ENCODE measurements at places on chromosomes 2 and 18.

DNA sequence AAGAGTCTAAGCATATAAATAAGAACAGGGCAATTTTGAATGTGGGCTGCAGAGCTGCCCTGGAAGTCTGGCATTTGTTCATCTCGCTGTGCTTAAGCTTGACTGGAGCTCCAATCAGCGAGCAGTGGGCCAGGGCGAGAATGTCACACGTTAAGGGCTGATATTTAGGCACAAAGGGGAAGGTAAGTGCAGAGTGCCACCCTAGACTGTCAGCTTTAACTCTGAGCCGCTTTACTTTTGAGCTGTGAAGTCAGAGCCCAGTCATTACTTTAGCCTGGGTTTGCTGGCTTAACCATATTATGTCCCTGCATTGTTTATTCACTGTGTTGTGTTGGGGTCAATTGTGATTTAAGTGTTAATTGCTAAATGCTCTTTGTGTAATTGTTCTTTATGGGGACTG, 236.1 kb upstream of the SIX3 start:
- DNase-seq: no peak

- DNase-seq: no peak
Observed at GRCh38 chr2:39252888-39253518, 9.2 kb upstream of the CDKL4 start.

GRCh38 chr2:113227698-113228097, 51.0 kb downstream of the PAX8 start:
- DNase-seq: no peak

DNA sequence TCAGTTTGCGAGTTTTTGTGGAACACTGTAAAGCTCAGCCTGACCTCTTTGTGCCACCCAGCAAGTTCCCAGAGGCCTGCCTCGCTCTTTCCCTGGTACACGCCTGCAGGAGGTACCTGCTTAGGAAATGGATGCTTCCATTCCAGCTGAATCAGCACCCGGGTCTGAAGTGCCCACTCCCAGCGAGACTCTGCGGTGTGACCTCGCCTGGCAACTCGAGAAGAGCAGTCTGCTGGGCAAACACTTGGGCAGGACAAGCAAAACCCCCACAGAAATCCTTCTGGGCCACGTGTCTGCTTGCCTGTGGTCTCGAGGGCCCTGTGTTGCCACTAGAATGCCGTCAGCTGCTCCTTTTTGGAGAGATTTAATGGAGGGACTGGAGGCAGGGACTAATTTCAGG, 127.6 kb downstream of the MAPK4 start:
- DNase-seq: no peak

GRCh38 chr18:2894131-2894840, 47.5 kb downstream of the EMILIN2 start:
- no peak for DNase-seq

- no peak for DNase-seq
Observed at GRCh38 chr2:40287773-40288172, 164.1 kb downstream of the SLC8A1 start.

DNA sequence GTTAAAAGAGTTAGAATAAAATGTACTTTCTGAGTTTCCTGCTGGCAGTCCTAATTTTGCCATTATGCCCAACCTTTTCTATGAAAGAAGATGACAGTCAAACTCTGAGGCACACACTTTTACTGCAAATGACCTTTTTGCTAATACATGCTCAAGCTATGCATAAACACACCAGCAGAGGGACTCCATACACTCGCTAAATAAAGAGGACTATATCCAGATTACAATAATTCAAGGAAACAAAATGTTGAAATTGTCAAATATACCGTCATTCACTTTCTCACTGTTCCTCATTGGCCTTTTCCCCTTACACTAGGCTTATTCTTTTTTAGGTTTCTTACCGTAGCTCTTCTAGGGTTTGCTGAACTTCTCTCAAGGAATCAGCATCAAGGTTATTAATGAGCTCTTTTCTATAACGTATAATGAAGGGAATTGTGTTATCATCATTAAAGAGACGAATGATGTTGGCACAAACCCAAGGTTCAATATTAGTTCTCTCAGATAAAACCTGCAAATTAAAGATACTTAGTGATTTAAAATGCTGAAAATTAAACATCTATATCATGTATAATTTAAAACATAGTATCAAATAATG, 25.7 kb downstream of the SRBD1 start:
- peak; percentile 76 for DNase-seq

DNA sequence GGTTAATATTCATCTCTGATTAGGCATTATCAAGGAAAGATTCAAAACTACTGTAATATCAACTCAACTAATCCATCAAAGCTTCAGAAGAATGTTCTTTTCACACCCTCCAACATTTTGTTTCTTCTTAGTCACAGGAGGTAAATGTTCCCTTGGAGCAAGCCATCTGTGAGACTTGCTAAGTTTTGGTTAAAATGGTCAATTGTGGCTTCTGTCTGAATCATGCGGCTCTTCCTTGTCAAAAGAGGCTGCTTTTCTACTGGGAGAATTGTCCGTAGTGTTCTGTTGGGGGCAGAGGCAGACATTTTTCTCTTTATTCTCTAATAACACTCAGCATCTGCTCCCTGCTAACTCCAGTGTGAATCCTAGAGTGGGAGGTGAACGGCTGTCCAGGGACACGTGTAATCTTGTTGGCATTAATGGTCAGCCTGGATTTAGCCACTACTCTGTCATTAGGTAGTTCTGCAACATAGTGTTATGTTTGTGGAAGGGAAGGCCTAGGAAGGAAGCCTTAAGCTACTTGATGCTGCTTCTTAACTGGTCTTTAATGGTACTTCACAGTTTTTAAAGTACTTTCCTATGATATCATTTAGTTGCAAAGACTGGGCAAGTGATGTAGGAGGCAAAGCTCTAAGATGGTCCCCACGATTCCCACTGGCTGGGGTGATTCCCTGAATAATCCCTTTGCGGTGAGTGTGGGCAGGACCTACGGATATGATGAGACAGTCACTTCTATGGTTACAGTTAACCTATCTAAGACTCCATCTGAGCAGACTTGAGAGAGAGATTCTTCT, 22.6 kb upstream of the FAP start:
- DNase-seq: no peak

- no peak for DNase-seq
Observed at GRCh38 chr2:85890522-85891176, 1.9 kb upstream of the ST3GAL5 start.

DNA sequence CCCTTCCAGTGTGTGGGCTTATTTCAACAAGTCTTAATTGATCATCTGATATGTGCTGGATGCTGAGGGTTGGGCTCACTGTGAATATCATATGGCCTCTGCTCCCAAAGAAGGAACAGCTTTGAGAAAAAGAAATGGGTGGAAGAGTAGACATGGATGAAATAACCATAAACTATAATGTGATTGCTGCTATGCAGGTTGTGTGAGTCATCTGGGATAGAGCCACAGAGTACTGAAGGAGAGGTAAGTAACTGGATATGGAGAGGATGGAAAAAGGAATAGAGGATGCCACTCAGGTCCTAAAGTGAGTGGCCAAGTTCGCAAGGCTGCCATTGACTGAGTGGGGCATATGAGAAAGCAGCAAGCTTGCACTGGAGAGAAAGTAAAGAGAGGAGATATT, 8.7 kb upstream of the DSG2 start:
- no peak for DNase-seq

DNA sequence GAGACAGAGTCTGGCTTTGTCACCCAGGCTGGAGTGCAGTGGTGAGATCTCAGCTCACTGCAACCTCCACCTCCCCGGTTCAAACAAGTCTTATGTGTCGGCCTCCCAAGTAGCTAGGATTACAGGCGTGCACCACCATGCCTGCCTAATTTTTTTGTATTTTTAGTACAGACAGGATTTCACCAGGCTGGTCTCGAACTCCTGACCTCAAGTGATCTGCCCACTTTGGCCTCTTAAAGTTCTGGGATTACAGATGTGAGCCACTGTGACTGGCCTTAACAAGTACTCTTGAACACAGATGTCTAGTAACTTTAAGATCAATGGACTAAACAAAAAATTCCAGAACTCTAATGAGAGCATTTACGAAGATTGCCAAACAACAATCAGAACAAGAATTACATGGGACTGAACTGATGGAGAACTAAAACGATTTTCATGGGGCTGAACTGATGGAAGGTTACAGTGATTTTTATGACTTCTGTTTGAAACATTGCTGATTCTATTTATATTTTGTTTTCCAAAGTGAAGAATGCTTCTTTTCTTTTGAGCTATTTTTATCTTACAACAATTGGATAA, 46.5 kb upstream of the ST3GAL5 start:
- DNase-seq: no peak

- DNase-seq: peak; percentile 78
Observed at GRCh38 chr18:36756242-36756641, 72.6 kb downstream of the TPGS2 start.

DNA sequence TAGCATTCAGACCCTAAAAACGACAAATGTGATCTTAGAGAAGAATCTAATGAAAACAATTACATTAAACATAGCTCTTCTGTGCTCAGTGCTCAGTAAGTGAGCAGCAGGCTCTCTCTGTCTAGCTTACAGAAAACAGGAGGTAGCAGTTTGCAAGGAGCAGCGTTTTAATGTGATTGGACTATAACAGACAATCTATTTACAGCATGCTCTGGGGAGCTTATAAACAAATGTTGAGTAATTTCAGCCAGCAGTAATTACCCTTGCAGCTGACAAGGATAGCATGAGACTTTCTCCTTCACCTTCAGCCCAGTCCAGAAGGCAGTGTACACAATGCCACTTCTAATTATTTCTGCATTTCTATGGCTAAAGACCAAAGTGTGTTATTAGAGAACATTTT, 270.4 kb downstream of the FIGN start:
- DNase-seq: peak; percentile 49

GRCh38 chr2:98771721-98772524, 41.0 kb upstream of the MGAT4A start:
- no peak for DNase-seq

DNA sequence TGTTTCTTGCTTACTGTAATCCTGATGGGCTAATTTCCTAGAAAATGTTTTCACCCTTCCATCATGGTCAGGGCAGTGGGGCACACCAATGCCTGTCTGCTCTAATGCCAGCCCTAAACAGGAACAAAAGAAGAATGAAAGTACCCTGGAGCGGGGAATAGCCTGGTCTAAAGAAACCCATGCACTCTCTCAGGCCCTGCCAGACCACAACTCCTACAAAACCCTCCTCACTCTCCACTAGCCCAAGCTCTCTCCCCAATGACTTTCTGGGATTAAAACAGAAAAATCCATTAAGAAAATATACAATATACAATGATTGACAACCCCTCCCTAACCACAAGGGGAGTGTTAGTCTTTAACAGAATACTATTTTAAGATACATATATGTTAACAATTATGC, 67.6 kb downstream of the AAK1 start:
- no peak for DNase-seq

- no peak for DNase-seq
Observed at GRCh38 chr2:160952464-160953254, 207.6 kb upstream of the TANK start.

GRCh38 chr2:152566728-152567069, 150.6 kb downstream of the PRPF40A start:
- no peak for DNase-seq

GRCh38 chr18:76476665-76477561, 18.1 kb downstream of the ZNF516 start:
- peak; percentile 90 for DNase-seq

- no peak for DNase-seq
Observed at GRCh38 chr2:166025313-166025712, 71.7 kb upstream of the TTC21B start.

GRCh38 chr2:165877565-165878550, 75.7 kb downstream of the TTC21B start:
- peak; percentile 77 for DNase-seq

DNA sequence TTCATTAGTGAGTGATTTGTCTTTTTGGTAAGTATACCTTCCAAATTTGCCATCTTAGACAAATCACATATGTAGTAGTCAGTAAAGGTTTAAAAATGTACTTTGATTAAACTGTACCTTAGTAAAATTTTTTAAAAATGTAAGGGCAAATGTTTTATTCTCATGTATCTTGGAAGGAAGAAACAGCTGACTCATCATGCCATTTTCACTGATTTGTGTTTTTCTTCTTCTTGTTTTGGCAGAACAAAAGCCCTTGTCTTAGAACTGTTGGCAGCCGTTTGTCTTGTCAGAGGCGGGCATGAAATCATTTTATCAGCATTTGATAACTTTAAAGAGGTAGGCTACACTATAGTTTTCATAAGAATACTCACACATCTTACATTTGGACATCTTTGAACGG, 136.5 kb downstream of the PRPF40A start:
- no peak for DNase-seq

GRCh38 chr2:54000524-54000923, 29.7 kb upstream of the PSME4 start:
- no peak for DNase-seq

- DNase-seq: no peak
Observed at GRCh38 chr2:72623481-72623880, 202.4 kb downstream of the EXOC6B start.
